Fibroblast of skin of left biceps (primary cell): ENCODE measurements at places on chromosomes 1 and 21.

- DNase-seq = no peak
Observed at GRCh38 chr1:56939209-56939608, 26.6 kb downstream of the C8B start.

- DNase-seq = no peak
Observed at GRCh38 chr1:200376528-200376927, 33.3 kb downstream of the ZNF281 start.

DNA sequence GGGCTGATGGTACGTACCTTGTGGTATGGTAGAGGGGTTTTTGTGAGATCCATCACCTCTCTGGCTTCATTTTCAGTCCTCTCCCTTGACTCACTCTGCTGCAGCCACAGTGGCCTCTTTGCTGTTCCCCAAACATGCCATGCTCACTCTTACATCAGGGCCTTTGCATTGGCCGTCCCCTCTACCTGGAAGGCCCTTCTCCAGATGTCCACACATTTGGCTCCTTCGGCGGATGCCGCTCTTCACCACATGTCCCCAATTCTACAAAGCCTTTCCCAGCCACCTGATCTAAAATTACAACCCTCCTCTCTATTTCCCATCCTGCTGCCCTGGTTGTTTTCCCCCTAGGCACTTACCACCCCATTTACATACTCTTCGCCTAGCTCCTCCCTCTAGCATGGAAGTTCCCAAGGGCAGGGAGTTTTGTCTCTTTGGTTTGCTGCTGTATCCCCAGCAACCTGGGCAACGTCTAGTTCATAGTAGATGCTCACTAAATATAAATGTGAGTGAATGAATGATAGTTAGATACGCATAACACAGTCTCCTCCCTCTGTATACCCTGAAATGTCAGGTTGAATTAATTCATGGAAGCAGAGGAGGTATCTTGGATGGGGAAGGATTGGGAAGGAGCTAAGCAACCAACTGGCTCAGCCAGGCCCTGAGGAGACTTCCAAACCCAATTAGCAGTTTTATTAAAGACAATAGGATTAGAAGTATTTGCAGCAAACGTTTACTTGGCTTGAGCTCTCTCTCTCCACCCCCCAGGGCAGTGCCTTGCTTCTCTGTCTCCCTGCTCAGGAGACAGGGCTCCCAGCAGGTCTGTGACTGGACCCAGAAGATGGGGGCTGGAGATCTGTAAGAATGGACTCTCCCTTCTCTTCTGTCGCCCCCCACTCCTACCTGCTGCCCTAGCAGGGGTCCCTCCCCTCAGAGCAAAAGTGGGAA lies 264.2 kb downstream of the GRIK3 start:
- no peak for DNase-seq

- DNase-seq = no peak
Observed at GRCh38 chr1:119133987-119134386, 6.5 kb downstream of the WARS2 start.

DNA sequence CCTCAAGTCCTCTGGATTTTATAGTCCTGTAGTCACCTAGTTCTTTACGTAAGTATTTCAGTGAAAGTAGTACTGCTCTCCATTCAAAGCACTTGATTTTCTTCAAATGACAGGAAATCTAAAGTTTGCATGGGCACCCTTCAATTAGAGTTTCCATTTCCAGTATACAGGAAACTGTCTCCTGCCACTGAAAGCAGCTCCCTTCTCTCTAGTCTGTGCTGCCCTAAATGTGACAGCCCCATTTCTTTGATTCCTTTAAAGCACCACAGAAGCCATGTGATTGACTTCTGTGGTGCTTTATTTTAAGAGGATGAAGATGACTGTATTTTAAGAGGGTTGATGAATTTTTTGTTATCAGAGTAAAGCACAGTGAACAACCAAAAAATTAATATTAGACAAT lies 226.1 kb downstream of the DNAH14 start:
- no peak for DNase-seq

GRCh38 chr1:87766737-87767136 lies 438.1 kb downstream of the LMO4 start:
- no peak for DNase-seq

DNA sequence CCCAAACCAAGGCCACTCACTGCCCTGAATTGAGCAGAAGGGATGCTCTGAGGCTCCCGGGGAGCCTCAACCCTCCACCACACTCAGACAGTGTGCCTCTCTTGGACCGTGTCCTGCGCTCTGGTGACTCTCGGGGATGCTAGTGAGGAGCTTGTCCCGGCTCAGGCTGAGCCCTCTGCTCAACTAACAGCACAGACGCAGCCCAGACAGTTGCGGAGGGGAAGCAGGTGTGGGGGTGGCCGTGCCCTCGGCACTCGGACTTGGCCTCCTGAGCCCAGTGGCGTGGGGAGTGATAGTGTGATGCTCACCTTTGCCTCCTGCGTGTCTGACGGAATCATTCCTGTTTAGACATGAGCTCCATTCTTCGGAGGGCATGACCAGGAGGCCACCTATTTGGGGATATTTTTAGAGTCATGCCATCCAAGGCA lies 15.4 kb upstream of the SLC19A1 start:
- no peak for DNase-seq

DNA sequence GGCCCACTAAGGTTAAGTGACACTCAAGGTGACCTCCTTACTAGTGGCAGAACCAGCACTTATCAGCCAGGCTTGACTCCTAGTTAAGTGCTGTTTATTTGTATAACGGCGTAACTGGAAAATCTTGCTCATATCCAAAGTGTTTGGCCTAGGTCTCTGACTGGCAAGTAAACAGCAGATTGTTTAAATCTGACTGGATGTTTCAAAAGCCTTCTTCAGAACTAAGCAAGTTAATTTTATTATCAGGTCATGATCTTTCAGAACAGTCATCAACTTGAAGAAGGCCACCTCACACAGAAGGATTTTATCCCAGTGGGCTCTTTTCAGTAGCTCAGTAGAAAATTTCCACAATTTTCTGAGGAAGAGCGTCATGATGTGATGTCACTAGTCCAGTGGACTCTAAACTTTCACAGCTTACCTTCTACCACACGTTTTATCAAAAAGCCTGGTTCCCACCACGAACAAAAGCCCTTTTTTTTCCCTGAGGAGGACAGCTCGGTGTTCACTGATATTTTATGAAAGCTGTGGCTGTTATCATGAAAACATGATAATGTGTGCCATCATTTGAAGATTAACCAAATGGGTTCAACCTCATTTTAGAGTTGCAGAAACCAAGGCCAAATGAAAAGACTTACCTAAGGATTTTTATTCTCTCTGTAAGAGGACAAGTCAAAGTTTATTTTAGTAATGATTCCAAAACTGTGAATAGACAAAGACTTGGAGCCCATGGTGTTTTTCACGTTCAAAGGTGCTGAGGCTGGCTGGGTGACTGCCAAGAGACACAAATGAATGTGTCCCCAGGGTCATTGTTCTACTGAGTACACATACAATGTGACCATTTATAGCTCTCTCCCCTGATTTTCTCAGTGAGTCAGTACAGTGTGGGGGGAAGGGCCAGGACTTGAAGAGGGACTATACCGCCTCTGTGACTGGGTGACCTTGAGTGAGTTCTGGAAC lies 9.1 kb downstream of the SGIP1 start:
- no peak for DNase-seq

DNA sequence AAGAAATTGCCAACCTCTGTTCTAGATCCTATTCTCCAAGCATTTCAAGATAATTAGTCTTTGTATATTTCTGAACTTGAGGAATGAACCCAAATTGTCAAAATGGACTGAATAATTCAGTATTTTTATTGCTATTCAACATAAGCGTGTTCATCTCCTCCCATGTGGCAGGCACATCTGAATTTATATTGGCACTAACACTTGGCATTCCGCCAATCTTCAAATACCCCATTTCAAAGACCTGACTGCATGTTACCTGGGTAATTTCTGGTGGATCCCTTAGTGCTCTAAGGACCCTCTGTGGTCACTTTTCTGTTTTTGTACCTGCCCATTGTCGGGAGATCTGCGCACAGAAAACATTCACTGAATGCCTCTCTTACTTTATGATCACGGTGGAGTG lies 66.6 kb downstream of the BACE2 start:
- DNase-seq = no peak

DNA sequence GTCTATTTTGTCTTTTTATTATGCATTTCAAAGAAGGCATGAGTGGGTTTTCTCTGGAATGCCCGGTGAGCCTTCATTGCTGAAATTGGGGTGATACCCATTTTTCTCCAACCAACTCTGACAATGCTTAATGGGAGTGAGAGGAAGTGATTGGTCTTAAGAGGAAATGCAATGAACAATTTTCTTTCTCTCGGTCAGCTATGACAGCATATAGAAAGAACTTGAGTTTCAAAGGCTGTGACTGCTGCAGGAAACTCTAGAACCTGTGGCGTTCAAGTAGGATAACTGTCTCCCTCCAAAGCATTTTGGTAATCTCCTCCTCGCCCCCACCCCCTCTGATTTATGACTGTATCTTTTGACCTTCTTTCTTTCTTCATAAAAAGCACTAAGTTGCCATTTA lies 155.9 kb downstream of the LYPLAL1 start:
- no peak for DNase-seq

DNA sequence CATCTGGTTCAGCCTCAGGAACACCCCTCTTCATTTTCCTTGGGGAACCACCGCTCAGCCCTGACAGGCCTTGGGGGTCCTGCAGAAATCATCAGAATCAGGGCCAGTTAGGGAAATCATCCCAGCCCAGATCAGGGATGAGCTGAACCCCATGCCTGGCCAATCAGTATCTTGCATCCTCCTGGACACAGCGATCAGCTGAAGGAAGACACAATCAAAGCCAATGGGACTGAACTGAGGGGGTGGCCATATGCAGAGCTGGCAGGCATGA lies 395.4 kb downstream of the MATN1 start:
- DNase-seq = no peak

GRCh38 chr21:46356494-46357334 lies 32.8 kb downstream of the PCNT start:
- no peak for DNase-seq

GRCh38 chr1:64033667-64034220 lies 169.7 kb upstream of the UBE2U start:
- no peak for DNase-seq

- DNase-seq = no peak
Observed at GRCh38 chr1:205703072-205703471, 22.8 kb upstream of the SLC45A3 start.

DNA sequence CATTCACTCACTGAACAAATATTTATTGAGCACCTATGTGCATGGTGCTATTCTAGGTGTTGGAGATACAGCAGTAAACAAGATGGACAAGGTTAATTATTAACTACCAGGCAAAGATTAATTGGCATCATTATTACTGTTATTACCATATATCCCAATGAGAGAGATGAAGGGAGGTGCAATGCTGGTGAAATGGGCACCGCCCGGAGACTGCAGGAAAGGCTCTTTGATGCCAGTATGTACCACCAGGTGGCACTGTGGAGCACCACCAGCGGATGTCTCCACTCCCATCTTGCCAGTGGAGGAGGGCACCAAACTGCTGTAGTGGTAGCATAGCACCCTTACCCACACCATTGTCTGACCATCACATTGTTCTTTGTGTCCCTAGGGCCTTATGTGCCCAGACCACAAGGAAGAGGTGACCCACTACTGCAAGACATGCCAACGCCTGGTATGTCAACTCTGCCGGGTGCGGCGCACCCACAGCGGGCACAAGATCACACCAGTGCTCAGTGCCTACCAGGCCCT lies 3.0 kb downstream of the TRIM46 start:
- no peak for DNase-seq

- DNase-seq = no peak
Observed at GRCh38 chr1:72097851-72098570, 184.3 kb downstream of the NEGR1 start.

DNA sequence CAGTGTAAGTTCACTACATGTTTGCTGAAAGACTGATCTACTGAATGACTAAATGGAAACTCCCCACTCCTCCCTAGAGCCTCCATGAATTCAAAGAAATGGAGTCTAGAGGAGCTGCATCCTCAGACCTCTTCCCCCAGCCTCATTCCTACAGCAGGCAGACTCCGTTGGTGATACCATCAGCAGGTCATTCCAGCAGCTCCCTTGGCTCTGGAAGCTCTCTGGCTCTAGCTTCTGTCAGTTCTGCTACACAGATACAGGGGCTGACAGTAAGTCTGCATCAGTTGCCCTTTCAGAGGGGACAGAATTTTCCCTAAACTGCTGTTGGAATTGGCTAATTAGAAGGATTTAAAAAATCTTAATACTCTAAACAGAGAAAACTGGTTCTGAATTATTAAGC lies 31.7 kb upstream of the DMRTA2 start:
- no peak for DNase-seq

DNA sequence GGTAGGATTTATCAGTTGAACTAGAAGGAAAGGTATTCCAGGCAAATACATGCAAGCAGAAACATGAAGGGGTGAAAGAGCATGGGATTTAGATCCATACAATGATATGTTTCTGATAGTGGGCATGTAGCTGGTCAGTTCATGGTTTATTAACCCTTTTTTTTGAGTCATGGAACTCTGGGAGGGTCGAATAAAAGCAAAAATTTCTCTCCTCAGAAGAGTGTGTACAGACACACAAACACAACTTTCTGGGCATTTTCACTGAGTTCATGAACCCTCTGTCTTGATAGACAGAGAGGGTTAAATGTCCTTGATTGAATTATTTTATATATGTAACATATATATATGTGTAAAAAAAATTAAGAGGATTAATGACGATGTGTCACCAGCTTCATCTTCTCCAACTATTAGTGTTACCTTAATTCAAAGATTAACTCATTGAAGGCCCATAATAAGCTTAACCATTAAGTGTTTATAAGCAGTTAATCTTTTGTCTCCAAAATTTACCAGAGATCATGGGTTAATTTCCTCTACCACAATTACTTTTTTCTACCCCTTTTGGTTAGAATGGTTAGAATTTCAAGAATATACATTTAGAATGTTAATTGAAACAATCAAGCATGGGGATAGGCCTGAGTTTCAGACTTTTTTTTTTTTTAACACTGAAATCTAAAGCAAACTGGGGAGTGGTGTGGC lies 4.6 kb downstream of the JUN start:
- no peak for DNase-seq

DNA sequence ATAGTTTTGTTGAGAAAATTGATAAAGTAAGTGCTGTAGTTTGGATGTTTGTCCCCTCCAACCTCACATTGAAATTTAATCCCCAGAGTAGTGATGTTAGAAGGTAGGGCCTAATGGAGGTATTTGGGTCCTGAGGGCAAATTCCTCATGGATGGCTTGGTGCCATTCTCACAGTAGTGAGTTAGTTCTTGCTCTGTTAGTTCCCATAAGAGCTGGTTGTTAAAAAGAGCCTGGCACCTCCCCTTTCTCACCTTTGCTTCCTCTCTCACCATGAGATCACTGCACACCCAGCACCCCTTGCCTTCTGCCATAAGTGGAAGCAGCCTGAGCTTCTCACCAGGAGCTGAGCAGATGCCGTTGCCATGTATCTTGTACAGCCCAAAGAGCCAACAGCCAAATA lies 354.8 kb upstream of the NFIA start:
- no peak for DNase-seq

- no peak for DNase-seq
Observed at GRCh38 chr1:116667575-116668105, at the start of gene IGSF3. Gene IGSF3 (minus strand): TSS chr1:116667733. CDS start chr1:116666326, 1,407 bp downstream.

DNA sequence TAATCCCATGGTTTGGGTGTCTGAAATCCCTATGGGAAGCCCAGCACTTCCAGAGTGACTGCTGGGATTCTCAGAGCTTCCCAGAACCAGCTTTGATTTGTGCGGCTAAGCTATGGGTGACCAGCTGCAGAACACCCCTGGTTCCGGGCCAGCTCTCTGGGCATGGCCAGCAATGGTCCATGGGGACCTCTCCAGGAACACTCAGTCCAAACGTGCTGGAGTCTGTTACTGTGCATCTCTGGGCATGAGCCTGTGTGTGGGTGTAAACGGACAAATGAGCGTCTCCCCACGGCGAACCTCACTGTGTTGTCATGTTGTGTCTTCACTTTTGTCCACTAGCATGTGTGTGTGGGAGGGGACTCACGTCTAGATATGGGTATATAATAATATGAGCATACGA lies 54.4 kb downstream of the MAB21L3 start:
- no peak for DNase-seq
